ENCODE measurements at places on chromosomes 5 and 9.

GRCh38 chr9:129885670-129886106 lies 50.4 kb downstream of the USP20 start:
- DNase-seq: peak; percentile 97

GRCh38 chr9:98009437-98009836 lies 26.3 kb downstream of the ANP32B start:
- DNase-seq: no peak

GRCh38 chr5:43583724-43584123 lies 19.3 kb upstream of the NNT start:
- DNase-seq: no peak

GRCh38 chr5:156178117-156178516 lies 148.8 kb upstream of the SGCD start:
- no peak for DNase-seq

- no peak for DNase-seq
Observed at GRCh38 chr5:151812757-151813309, 41.1 kb downstream of the G3BP1 start.

DNA sequence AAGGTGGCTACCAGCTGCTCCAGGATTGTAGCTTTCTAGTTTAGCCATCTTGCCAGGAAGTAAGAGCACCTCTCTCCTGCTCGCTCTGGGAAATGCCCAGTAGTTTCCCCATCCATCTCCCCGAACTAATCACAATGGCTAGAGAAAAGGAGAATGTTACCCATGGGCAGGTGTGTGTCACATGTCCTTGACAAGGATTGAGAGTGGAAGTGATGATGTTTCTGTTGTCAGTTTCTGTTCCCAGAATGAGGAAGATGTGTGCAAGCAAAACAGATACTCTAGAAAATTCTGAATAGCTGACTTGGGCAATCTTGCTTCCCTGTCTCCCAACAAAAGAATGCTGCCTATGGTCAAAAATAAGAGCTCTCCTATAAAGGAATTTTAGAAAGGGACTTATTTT lies 429.5 kb downstream of the EBF1 start:
- no peak for DNase-seq

DNA sequence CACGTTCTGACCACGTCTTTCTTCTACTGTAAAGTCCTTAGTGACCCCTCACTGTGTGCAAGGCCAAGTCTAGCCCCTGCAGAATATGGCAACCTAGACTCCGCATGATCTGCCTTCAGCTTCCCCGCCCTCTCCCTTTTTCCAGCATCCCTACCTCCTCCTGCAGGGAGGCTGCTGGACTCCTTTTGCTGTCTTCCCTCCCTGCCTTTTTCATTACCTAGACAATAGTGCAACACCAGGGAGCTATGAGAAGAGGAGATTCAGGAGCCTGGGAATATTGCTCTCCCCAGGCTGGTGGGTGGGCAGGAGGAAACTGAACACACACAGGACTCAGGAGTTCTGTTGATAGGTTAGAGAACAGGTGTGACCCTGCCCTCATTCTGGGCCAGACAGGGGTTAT lies 33.1 kb upstream of the LARP1 start:
- no peak for DNase-seq

GRCh38 chr9:27628311-27628710 lies 55.0 kb upstream of the C9orf72 start:
- no peak for DNase-seq

GRCh38 chr9:104850786-104851545 lies 77.0 kb downstream of the ABCA1 start:
- DNase-seq: no peak

GRCh38 chr5:172845154-172845553 lies 11.1 kb downstream of the ERGIC1 start:
- DNase-seq: no peak

DNA sequence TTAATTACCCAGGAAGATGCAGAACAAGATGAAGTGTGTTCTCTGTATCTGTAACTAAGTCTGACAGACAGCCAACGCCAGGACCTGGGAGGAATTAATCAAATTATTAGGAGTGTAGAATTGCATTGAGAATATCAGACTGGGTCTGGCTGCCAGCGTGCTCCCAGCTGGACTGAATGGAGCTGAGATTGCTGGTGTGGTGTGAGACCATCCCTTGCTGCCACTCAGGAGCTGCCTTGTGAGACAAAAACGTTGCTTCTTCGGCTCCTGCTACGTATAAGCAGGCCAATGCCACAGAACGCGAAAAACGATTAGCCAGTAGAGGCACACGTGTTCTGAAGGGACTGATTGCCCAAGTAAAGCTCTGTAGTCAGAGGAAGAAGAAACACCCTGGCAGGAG lies 66.8 kb downstream of the AMBP start:
- DNase-seq: no peak

- DNase-seq: peak; percentile 21
Observed at GRCh38 chr9:124197177-124198095, 60.3 kb upstream of the NEK6 start.

DNA sequence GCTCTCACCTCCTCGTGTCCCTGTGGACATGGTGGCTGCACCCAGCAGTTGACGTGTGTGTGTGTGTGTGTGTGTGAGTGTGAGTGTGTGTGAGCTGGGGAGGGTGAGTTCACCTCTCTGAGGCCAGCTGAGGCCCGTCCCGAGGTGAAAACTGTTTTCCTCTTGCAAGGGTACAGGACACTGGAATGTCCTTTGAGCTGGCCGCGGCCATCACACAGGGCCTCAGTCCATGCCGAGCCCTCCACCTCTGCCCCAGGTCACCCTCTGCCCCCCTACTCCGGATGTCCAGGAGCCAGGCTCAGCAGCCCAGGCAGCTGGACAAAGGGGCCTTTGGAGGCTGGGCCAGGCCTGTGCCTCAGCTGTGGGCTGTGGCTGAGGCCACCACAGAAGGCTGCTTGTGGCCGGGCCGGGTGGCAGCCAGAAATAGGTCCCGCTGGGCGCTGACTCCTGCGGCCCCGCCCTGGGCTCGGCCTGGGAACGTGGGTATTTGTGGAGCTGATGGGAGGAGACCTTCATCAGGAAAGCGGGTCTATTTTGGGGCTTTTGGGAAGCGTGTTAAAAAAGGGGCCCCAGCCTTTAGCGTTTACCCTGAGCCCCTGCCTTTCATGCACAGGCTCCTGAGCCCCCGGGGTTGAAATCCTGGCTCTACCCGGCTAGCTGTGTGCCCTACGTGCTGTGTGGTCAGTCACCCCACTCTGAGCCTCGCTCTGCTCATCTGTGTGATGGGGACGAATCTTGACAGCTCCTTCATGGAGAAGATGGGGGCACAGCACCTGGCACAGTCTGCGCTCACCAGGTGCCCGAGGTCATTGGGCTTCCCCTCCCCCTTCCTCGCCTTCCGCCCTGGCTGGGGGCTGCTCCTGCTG lies 75.1 kb upstream of the IER5L start:
- no peak for DNase-seq

DNA sequence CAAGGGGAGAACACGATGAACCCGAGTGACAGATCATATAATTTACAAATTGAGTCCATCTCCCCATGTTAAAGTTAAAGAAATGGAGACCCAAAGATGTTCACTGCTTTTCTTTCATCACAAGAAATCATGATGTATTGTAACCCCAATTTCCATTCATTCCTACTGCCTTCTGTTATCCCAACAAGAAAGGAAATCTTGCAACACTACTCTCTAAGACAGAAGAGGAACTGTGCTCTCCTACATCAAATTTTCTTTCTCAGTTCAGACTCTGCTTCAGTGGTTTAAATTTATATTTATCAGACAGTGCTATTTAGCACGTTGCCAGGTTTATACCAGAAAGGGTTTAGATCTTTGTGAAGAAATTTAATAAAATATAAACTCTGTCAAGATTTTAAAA lies 83.8 kb upstream of the RASA1 start:
- no peak for DNase-seq

- no peak for DNase-seq
Observed at GRCh38 chr5:86626149-86626548, 8.4 kb downstream of the COX7C start.

DNA sequence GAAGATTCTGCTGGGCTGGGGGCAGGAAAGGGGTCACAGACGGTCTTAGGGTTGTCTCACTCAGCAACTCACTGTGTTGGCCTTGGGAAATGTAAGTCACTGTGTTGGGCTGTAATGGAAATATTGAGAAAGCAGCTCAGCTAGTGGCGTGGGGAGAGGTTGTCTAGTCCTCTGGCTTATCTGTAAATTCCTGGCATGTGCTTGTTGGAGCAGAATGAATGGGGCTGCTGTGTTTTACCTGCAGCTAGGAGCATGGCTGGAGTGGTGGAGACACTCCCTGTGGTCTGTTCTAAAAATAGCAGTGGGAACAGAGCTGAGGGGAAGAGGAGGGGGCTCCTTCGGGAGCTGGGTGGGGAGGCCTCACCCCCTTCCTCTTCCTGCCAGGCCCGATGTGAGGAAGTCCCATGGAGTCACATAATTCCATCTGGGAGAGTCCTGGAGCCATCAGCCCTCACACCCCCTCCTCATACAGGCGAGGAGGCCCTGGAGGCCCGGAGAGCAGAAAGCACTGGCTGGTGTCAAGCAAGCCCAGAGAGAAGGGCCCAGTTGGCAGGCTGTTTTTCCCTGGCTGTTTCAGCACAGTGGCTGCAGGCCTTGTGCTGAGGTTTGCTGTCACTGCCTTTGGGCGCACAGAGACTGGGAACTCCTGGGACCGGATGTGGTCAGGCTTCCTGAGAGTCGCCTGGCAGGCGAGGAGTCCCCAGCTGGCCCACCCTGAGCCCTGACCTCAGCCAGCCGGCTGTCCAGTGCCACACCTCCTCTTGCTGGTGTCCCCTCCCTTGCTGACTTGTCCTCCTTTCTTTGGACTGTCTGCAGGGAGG lies 84.9 kb downstream of the RGS3 start:
- DNase-seq: peak; percentile 38

DNA sequence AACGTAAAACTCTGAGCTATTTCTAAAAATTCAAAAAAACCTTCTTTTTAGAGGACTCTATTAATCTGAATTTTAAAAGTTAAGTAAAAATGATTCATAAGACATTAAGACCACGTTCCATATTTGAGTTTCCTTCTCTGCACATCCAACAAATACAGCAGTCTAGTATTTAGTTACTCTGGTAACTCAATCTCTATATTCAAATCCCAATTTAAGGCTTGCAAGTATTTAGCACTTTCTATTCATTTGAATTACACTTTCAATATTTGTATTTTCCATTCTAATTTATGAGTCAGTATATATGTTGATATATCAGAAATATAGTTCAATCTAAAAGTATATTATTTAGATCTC lies 17.7 kb downstream of the RFX3 start:
- DNase-seq: no peak

- no peak for DNase-seq
Observed at GRCh38 chr5:112467485-112467884, 48.4 kb upstream of the EPB41L4A start.

DNA sequence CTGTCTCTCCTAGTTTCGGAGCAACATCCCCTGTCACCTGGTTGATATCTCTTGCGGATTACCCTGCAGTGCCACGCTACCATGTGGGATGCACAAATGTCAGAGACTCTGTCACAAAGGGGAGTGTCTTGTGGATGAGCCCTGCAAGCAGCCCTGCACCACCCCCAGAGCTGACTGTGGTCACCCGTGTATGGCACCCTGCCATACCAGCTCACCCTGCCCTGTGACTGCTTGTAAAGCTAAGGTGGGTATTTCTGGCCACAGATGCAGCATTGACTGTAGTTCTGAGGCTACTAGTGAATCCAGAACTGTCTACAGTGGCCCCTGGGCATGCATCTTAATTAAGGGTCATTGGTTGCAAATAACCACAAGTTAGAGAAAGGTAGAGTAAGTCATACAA lies 50.8 kb downstream of the AQP7 start:
- no peak for DNase-seq

DNA sequence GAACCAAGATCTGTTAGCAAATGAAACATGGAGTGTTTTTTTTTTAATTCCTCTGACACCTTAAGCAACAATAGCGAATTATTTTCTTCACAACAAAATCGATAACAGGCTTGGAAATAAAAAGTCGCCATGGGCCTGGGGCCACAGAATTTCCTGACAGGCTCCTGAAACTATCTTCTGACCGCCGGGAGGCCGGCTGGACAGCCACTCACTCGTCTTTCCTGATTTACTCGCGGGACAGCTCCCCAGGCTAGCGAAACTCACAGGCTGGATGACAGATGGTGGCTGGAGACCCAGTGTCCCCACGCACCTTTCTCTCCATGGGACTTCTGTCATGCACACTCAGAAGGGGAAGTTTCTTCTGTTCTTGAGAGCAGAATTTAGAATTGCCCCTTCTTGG lies 143.3 kb upstream of the IRX2 start:
- DNase-seq: no peak

- DNase-seq: no peak
Observed at GRCh38 chr9:133897675-133898074, 94.4 kb downstream of the VAV2 start.

DNA sequence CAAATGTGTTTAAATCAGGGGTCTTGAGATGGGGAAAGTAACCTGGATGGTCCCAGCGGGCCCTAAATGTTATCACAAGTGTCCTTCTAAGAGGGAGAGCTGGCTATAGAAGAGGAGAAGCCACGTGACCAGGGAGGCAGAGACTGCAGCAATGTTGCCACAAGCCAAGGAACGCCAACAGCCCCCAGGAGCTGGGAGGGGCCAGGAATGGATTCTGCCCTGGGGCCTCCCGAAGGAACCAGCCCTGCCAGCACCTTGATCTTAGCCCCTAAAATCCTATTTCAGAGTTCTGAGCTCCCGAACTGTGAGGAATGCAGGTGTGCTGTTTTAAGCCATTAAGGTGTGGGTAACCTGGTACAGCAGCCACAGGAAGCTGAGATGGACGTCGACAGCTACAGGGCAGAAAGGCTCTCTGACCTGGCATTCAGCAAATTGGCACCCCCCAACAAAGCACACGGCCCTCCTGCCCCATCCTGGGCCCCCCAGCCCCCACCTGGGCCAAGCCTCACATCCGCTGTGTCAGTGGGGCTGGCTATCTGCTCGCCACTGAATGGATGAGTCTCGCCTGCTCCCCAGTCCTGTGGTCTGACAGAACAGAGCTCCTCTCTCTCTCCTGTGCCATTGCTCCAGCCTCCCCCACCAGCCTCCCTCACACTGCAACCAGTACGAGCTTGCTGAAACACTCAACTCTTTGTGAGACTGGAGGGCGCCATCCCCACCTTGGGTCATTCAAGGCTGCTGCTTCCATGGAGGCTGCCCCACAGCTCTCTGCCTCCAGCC lies 78.8 kb downstream of the ADAMTS2 start:
- no peak for DNase-seq

DNA sequence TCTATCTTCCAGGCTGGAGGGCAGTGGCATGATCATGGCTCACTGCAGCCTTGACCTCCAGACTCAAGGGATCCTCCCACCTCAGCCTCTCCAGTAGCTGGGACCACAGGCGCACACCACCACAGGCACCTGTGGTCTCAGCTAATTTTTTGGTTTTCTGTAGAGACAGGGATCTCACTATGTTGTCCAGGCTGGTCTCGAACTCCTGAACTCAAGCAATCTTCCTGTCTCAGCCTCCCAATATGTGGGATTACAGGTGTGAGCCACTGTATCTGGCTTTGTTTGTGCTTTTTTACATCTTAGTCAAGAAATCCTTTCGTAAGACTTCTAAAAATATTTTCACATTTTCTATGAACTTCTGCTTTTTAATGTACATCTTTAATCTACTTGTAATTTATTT lies 116.9 kb downstream of the DENND1A start:
- DNase-seq: no peak

GRCh38 chr5:93602241-93603077 lies 19.4 kb downstream of the NR2F1 start:
- no peak for DNase-seq
